T47D (cell line): ENCODE measurements at places on chromosomes 13 and 19.

- DNase-seq: no peak
These were observed 116.4 kb downstream of the AKAP11 start for GRCh38 chr13:42388326-42388725.

DNA sequence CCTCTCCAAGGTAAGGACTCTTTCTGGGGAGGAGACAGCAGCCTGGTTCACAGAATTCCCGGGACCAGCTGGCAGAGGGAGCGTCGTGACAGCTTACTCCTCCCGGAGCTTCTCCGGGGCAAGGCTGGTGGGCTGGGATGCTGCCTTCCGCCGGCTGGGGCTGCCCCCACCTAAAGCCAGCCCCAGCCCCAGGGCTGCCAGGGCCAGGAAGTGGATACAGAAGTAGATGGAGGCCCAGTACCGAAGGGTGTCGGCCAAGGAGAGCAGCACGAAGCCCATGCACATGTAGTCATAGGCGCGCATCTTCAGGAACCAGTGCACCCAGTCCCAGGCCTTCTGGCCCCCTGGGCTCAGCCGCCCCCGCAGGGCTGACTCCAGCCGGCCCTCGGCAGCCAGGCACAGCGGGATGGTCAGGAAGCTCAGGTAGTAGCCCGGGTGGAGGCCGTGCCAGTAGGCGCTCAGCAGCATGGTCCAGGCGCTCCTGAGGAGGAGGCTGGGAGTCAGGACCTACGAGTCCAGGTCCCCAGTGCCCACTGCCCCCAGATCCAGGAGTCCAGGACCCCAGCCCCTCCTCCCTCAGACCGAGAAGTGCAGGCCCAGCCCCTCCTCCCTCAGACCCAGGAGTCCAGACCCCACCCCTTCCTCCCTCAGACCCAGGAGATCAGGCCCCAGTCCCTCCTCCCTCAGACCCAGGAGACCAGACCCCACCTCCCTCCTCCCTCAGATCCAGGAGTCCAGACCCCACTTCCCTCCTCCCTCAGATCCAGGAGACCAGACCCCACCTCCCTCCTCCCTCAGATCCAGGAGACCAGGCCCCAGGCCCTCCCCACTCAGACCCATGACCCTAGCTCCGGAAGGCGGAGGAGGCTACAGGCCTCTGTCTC lies 1.2 kb upstream of the TMC4 start:
- no peak for DNase-seq

- DNase-seq: no peak
These were observed 39.2 kb downstream of the WDFY2 start for GRCh38 chr13:51623473-51623872.

DNA sequence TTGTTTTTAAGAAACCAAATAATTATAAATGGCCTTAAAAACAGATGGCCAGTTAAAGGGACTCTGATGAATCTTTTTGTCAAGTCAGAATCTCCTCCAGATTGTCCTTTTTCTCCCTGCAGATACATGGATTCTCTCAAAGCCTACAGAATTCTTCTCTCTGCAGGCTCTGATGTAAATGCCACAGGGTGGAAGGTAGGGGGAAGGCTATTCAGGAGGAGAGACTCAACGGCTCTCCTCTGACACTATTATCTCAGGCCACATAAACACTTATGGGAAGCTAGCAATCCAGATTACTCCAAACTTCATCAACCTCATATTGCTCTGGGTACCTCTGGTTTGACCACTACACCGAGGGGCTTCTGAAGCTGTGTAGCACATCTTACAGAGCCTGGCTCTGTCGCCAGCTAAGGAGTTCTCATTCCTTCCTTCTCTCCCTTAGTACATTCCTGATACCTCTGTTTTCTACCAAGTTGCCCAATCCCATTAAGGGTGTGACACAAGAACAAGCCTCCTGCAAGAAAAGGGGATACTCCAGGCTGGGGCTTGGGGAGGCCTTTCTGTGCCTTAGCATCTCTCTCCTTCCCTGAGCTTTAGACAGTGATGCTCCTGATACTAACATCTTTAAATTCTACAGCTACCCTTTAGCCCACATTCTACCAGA lies 14.9 kb downstream of the LCP1 start:
- DNase-seq: no peak

- no peak for DNase-seq
These were observed 2.0 kb downstream of the SPRY2 start for GRCh38 chr13:80338781-80339562.

- DNase-seq: no peak
These were observed 19.0 kb downstream of the NLRP7 start for GRCh38 chr19:54928299-54928698.

DNA sequence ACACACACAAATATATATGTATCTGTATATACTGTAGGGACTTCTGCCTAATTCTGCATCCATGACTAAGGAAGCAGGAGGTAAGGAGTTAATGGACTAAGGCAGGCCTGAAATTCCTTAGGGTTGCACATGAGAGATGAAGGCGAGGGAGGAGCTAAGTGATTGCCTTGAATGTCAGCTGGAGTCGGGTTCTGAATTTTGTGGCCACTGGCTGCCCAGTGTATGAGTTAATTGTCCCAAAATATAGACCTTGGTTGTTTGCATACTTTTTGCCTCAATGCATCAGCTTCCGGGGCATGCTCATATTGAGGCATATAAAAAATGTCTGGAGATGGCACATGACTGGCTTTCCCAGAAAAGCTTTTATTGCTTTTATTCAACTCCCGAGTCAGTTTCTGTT lies 245.5 kb downstream of the TDRD3 start:
- DNase-seq: no peak
